ENCODE measurements at places on chromosomes 6 and 20.
A peak's percentile ranks its signal among the peaks of the same experiment; 100 is the strongest.

DNA sequence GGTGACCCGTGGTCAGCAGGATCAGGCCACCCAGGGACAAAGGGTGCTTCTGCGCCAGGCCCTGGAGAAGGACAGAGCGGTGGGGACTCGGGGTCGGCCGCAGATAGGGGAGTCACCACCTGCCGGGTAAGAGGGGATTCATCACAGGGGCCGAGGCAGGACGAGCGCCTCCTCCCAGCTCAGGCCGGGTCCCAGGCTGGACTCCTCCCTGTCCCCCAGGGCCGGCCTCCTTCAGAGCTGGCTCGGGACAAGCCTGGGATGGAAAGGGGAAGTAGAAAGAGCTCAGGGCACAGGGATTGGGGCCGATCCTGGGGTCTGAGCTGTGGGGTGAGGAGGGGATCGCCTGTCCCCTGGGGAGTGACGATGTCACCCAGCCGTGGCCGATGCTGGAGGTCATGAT is 154.6 kb upstream of the PROKR2 start:
- DNase-seq, result no peak

DNA sequence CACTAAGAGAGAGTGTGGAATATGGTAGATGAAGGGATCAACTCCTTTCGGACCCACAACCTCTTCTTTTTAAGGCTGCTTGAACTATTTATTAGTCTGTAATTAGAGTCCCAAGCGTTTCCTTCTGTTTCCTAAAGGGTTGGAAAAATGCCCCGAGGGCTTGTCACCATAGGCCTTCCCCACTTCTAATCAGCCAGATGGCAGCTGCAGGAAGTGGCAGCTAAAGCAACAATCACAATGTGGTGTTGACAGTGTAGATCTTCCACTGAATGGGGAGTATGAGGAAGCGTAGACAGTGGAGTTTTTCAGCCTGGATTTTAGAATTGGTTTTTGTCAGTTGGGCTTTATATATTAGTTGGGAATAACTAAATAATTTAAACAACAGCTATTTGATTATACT is 40.6 kb downstream of the SLC35D3 start:
- no peak for DNase-seq

- DNase-seq, result no peak
These were observed 3.7 kb downstream of the AGPAT4 start for GRCh38 chr6:161270116-161270515.

GRCh38 chr20:32894711-32895355 is 36.1 kb downstream of the EFCAB8 start:
- DNase-seq, result no peak

- no peak for DNase-seq
These were observed 87.7 kb downstream of the EPB41L2 start for GRCh38 chr6:130975325-130975724.

DNA sequence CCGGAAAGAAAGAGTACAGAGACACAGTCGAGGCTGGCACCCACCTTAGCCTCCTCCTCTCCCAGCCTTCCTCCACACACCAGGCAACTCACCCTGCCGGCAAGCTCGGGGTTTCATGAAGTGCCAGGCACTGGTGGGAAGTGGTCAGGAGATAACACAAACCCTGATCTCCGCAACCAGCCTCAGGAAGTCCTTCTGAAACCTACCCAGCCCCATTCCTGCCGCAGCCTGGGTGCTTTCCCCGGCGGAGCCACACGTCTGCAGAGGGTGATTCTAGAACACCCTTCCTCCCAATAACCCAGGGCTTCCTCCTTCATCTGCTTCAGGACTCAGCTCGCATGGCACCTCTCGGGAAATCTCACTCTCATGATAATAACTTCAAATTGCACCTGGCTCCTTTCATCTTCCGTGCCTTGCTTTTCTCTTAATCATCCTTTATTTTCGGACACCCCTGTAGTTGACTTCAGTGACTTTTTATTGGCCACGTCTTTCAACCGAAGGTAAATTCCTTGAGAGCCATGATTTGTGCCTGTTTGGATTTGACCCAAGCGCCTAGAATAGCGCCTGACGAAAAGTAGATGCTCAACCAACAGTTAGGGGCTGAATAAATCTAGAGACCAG is 8.7 kb upstream of the HLA-E start:
- peak; percentile 54 for DNase-seq

- DNase-seq, result no peak
These were observed 173.3 kb downstream of the PRDM13 start for GRCh38 chr6:99779631-99780555.

DNA sequence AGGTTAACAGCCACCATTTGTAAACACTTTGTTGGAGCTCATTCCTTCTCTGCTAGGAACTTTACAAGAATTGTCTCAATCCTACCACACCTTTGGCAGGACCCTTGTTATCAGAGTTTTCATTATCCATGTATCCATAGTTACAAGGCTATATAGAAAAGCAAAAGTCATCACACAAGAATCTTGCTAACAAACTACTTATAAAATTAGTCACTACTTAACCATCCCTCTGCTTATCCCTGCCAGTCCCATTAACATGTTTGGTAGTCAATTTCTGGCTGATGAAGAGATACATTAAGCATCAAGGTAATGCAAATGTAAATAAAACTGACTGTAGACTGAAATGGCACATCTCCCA is 10.4 kb downstream of the ZSWIM3 start:
- no peak for DNase-seq

DNA sequence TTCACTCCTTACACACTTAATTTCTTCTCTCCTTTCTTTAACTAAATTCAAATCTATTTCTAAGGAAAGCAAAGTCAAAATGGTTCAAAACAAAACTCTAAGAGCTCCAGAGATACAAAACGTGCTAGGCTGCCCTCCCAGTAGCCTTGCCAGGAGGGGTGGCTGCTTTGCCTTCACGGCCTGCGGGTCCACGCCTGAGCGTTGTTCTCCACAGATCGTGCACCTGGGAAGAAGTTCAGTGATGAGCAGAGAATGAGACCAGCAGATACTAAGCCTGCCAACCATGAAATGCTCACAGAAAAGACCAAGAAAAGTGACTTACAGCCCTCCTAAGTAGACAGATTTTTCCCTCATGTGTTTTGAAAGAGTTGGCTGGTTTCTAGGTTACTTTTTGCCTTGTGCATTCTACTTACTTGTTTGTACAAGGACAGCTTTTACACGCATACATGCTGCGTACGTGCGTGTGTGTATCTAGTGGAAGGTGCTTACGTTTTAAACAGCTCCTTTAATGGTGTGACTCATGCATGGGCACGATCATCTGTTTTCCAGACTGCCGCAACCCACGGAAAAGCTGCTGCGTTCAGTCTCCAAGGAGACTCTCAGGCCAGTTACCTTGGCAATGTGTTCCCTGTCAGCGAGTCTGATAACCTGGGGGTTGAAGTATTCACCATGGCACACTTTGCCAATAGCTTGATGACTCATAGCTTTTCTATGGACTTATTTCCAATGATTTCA is 32.4 kb upstream of the PBOV1 start:
- no peak for DNase-seq

- no peak for DNase-seq
These were observed 73.7 kb downstream of the EDN1 start for GRCh38 chr6:12363651-12364381.

GRCh38 chr6:147067184-147067583 is 137.0 kb upstream of the STXBP5 start:
- DNase-seq, result no peak

DNA sequence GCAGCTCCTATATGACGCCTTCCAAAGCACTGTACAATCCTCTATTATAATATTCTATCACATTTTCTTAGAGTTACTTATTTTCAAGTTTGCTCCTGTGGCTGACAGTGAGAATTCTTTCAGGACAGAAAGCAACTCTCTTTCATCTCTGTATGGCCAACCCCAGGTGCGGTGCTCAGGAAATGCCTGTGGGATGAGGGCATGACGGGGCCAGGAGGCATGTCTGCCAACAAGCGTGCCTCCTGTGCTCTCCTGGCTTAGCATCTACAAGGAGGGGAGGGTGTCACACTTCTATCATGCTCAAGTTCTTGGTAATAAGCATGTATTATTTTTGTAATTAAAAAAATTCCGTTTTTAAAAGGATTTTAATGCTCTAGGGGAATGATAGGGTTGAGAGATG is 11.4 kb downstream of the MRPL14 start:
- DNase-seq, result no peak

DNA sequence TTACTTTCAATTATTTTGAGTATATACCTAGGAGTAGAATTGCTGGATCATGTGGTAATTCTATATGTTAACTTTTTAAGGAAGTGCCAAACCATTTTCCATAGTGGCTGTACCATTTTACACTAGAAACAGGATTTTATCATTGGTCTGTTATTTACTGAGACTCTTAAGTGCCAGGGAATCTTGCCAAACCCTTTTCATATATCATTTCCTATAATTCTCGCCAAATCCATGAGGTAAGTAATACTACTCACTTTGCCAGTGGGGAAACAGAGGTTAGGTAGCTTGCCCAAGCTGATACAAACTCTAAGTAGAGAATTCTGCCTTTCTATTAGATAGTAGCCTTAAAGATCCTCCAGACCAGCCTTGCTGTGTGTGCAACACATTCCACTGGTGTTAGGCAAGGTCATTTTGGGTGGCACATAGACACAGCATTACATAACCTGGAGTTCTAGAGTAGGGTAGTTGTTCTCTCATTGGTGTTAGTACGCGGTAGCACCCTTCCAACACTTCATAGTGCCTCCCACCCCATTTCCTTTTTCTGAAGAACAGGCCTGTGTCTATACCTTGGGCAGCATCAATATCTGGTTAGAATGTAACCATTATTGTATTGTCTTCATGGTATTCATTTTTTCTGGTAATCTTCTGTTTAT is 65.5 kb downstream of the ARID1B start:
- no peak for DNase-seq

DNA sequence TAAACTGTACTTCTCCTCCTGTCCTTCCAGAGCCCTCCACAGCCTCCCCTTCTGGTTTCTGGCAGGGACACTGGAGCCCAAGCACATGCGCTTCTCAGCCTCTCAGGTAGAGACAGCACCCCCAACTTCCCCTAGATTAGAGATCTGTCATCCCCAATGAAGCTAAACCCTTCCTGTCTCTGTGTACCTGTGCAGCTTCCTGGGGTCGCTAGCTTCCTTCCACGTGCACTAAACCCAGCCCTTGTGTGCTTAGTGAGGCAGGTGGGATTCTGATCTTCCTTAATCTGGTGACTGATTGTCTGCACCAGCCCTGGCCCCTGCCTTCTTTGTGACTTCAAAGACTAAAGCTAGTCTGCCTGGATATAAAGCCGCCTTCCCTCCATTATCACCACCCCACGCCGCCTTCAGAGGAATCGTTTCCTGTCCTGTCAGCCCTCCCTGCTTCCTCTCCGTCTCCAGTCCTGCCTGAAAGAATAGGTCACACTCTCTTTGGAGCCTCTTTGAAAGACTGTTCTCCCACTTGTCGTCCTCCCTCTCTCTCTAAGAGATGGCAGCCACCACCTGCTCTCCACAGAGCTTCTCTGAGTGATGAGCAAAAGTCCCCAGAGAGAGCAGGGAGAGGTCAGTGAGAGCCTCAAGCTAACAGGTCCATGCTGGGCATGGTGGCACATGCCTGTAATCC is 27.5 kb downstream of the CAPN11 start:
- no peak for DNase-seq

DNA sequence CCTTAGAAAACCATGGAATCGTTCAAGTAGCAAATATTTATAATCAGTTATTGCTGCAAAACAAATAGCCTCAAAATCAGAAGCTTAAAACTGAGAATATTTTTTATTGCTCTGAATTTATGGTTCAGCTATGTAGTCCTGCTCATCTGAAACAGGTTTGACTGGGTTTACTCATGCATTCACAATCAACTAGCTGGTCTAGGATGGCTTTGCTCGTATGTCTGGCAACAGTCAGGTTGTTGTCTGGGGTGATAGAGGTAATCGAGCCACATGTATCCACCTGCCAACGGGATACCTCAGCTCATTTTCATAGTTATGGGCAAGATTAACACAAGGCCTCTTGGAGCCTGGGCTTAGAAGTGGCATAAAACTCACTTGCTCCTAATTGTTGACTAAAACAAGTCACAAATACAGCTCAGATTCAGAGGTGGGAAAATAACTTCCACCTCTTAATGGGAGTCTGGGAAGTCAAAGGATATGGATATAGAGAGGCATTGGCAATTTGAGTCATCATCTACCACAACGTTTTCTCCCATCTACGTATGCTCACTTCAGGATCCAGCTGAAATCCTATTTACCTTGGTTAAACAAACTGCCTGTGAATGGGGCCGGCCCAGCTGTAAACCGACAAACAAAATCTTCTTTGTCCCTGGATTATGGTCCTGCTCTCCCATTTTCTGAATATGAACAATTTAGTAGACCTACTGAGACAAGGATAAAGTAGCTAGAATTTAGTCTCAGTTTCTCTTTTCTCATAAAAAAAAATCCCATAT is 54.5 kb upstream of the TENT5A start:
- DNase-seq, result no peak

GRCh38 chr20:63005365-63005861 is 1.4 kb downstream of the BHLHE23 start:
- DNase-seq, result no peak

DNA sequence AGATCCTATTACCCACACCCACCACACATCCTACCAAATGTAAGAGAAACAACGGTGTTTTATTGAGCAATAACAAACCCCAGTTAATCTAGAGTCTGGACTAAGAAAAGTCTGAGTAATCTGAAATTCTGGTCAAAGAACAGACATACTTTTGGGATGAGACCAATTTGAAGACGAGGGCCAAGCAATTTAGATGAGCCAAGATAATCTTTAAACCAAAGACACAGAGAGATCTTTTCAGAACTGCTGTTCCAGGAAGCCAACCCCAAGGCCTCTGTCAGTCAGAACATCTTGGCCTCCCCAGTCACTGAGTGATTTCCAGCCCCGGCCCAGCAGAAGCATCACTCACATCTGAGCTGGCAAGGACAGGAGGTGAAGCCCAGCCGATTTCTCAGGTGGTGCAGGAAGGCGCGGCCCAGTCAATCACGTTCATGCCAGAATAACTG is 118.5 kb upstream of the SYNDIG1 start:
- DNase-seq, result no peak

Data from CD4-positive, alpha-beta T cell treated with Interleukin-6 for 4 hours (primary cell).